ENCODE measurements at places on chromosomes 5 and 9.

GRCh38 chr9:102445906-102446305, 549.2 kb upstream of the CYLC2 start:
- DNase-seq: no peak

GRCh38 chr9:19431361-19432171, 22.8 kb downstream of the ACER2 start:
- DNase-seq: no peak

DNA sequence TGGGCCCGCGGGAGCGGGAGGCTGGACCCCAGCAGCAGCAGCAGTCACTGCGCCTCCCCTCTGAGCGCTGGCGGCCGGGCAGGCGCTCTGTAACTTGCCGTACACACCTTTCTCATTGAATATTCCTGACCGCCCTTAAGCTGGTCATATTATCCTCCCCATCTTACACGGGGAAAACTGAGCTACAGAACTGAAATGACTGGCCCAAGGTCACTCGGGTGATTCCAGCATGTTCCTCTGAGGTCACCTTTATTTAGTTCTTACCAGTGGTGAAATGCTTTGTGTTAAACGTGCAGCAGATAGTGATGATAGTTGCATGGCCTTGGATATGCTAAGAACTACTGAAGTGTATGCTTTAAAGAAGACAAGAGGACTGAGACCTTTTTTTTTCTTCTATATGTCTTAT, 607 bp downstream of the UQCRQ start:
- no peak for DNase-seq

- no peak for DNase-seq
Observed at GRCh38 chr5:155052532-155052931, 39.0 kb downstream of the KIF4B start.

- no peak for DNase-seq
Observed at GRCh38 chr9:86454701-86455615, 100.7 kb upstream of the TUT7 start.

GRCh38 chr5:109146591-109146990, 263.2 kb downstream of the PJA2 start:
- DNase-seq: no peak

- no peak for DNase-seq
Observed at GRCh38 chr5:33422191-33422590, 18.6 kb upstream of the TARS1 start.

DNA sequence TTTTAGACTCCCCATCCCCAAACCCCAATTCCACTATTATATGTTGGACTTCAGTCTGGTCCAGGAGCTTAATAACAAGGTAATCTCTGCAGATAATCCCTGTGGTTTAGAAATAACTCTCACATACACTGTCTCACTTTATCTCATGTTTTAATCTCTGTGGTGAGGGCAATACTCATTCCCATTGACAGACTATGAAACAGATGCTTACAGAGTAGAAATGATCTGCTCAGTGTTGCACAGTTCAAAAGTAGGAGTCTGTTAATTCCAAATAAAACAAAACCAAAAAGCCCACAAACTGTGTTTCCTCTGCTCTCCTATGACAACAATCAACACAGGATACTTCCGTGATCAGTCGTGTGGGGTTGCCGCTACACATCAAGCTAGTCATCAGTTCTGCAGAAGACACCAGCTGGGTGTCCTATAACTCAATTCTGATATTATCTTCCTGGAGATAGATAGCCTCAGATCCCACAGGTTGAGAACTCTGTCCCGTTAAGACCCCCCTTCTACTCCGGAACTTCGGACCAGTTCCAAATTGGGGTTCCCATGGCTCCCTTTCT, 26.3 kb upstream of the FANCC start:
- no peak for DNase-seq

DNA sequence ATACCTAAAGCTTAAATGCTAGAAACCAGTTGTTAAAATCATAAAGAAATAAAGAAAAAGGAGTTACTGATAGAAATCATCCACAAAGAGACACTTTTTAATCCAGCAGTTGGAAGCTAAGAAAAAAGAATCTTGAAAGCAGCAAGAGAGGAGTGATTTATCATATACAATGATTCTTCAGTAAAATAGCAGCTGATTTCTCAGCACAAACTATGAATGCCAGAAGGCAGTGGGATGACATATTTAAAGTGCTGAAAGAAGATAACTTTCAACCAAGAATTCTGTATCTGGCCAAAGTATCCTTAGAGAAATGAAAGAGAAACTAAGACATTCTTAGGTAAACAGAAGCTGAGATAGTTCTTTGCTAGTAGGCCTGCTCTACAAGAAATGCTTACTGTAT, 366.0 kb downstream of the HTR1A start:
- DNase-seq: no peak

DNA sequence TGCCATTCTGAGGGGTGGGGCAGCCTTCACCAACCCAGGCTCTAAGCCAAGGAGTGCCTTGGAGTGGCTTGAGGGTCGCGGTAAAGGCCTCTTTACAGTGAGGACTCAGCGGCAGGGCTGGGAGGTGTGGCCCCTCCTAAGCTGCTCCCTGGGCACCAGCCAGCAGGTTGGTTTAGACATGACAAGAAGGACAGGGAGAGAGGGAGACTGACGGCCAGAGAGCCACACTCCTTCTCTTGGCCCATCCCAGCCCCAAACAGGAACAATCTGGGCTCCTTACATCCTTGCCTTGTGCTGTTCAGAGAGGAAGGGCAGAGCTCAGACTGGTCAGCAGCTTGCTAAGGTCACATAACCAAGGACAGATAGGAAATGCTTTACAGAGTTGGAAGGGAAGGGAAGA, 94.5 kb downstream of the LMX1B start:
- DNase-seq: no peak

- DNase-seq: no peak
Observed at GRCh38 chr5:91690921-91691320, 307.8 kb upstream of the ARRDC3 start.

DNA sequence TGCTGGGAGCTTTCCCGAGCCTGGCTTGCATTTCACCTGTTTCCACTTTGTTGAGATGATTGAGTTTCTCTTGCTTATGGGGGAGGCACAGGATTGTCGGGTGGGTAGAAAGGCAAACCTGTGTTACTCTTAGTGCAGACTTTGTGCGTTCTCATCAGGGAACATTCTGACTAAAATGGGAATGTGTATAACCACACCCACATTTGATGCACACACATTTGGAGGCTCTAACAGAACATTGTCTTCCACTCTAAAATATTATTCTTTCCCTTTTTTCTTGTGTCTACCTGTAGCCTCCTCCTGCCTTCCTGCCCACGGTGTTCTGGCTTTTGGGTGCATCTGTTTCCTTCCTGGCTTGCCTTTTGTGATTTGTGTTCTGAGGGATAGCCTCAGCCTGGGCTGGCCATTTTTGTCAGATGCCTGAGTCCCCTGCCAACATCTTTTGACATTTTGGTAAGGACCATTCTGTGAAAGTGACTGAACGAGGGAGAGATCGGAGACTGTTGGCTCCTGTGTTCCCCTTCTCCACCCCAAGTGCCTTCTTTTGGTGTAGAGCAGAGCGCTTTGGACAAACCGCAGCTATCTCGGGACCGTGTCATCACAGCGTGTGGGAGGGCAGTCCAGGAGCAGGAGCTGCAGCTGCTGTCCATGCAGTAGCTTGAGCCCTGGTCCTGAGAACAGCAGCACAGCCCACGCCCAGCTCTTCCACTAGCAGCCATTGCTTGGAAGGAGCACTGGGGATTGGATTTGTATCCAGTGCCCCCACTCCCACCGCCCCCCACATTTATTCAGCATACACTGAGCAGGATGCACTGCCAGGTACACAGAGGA, 101.4 kb downstream of the ARHGAP26 start:
- DNase-seq: no peak

- no peak for DNase-seq
Observed at GRCh38 chr9:114301798-114302565, 20.9 kb upstream of the ORM1 start.

GRCh38 chr5:134714120-134714519, 24.2 kb upstream of the CAMLG start:
- no peak for DNase-seq

- DNase-seq: no peak
Observed at GRCh38 chr5:12691330-12691729, 787.1 kb upstream of the CTNND2 start.

DNA sequence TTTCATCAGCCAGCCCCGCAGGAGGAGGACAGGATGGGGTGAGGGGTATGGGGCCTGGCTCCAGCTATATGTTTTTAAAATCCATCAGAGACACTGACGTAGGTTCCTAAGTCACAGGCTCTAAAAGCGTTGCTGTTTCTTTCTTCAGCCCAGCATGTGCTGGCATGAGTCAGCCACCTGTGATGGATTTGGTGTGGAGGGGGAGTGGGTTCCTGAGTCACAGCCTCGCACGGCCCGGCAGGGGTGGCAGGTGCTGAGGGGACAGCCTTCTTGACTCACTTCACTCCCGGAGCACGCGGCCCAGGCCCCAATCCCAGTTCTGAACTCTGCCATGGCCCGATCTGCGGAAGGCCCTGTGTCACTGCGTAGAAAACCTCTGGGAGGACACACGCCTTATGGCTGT, 38.8 kb upstream of the RPL26L1 start:
- DNase-seq: no peak

GRCh38 chr5:54799645-54800044, 185.7 kb downstream of the ESM1 start:
- no peak for DNase-seq

DNA sequence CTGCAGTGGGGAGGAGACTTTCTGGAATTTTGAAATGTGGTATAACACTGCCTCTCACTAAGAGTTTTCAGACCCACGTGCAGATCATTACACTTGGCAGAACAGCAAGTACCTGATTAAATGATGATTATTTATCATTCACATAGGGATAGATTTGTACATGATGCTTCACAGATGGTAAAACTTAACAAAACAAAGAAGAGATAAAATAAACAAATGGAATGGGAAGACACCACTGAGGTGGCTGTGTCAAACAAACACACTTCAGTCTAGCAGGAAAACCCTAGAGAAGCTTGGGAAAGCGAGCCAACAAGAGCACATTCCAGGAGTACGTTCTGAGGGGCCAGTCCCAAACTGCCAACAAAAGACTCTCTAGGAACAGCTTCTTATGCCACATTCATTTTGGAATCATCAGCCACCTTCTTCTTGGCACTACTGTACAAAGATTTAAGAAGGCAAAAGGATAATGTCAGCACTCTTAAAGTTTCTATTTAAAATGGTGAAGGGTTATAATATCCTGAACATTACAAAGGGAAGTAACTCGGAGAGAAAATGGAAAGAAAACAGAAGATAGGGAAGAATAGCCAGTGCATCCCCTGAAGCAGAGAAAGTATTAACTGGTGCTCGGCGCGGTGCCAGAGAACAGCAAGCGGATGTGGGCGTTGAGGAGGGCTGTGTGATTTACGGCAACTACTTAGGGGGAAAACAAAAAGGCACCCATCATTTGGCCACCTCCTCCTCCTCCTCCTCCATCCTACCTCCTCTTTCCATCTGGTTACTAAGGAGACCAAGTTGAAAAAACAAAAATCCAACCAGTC, 1.6 kb downstream of the MED27 start:
- peak; percentile 41 for DNase-seq

GRCh38 chr5:31194892-31195555, 1.5 kb downstream of the CDH6 start:
- no peak for DNase-seq

DNA sequence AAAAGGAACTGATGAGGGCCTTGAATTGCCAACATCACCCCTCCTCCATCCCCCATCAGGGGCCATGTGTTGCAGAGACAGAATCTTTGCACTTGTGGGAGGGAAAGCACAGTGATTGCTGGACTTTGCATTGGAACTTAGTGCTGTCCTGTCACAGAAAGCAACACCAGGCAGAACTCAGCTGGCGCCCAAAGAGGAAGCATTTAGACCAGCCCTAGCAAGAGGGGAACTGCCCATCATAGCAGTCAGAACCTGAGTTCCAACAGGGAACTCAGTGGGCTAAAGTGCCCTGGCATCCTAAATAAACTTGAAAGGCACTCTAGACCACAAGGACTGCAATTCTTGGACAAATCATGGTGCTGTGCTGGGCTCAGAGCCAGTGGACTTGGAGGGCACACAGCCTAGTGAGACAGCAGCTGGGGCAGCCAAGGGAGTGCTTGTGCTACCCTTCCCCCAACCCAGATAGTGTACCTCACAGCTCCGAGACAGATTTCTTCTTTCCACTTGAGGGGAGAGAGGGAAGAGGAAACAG, 128.1 kb downstream of the ACTL7B start:
- DNase-seq: no peak

DNA sequence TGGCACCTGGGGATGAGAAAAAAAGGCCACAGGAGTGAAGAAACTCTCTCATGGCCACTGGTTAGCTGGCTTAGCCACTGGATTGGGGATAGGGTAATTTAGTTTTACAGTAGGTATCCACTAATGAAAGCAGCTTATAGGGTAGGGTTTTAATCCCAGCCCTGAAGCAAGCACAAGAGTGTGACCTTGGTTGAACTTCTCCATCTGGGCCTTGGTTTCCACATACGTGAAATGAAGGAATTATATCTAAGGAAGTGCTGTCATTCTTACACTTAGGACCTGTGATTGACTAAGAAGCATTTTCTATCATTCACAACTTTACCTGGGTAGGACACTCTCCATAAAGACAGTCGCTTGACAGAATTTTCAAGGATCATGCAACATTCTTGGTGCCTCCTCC, 49.6 kb downstream of the FAT2 start:
- DNase-seq: no peak

GRCh38 chr9:93465855-93466254, 12.5 kb upstream of the FAM120AOS start:
- DNase-seq: no peak

DNA sequence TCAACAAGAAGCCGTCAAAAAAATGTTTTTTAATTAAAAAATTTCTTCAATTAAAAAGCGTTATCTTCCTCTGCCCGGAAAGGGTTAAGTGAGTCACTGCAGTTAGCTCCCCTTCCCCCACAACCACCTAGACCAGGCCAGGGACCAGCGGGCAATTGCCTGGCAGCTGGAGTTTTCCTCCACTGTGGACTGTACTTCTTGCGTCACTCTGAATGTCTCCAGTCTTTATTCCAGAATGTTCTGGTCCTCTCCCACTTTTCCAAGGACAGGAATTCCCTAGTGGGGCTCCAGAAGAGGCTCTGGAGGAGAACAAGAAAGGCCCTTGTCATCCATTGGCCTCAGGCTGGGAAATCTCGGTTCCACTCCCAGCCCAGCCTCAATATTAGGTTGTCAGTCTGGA, 114.0 kb downstream of the C9orf50 start:
- DNase-seq: no peak

DNA sequence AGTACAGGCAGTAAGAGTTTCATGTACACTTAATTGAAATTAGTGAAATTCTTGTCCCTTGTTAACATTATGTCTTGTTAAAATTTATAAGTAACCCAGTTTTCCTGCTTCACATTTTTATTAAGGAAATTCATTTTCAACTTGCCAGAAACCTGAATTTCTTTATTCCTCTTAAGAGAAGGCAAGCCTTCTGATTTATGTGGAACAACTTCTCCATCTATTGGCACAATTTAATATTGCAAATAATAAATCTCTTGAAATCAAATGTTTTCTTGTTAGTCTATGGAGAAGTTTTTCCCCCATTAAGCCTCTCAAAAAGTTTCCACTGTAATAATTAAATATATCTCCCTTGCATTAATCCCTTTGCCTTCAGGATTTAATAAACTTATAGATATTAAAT, 33.8 kb upstream of the ACO1 start:
- DNase-seq: no peak

- no peak for DNase-seq
Observed at GRCh38 chr9:115849679-115850412, 303.7 kb upstream of the PAPPA start.

Data from NCI-H2029 (cell line).